ENCODE measurements at places on chromosomes 16 and 17. TPM values are rescaled to one million over a fixed set of nuclear protein-coding genes. Genes with fewer than 3 reads are reported as not detected.

- peaks cover 7% of the 10 kb centered on the region for H3K4me1 ChIP-seq
- DNase-seq = no peak
- H3K36me3 ChIP-seq = peaks cover 23% of the 10 kb centered on the region
- peaks cover 43% of the 10 kb centered on the region for H3K27me3 ChIP-seq
These were observed 5.8 kb downstream of the PLEKHH3 start for GRCh38 chr17:42670789-42671657.

- H3K4me3 ChIP-seq = no peak overlapping the region
- H3K27me3 ChIP-seq = no peaks in the 10 kb centered on the region
These were observed 69.6 kb upstream of the ZNF750 start for GRCh38 chr17:82909322-82909904.

DNA sequence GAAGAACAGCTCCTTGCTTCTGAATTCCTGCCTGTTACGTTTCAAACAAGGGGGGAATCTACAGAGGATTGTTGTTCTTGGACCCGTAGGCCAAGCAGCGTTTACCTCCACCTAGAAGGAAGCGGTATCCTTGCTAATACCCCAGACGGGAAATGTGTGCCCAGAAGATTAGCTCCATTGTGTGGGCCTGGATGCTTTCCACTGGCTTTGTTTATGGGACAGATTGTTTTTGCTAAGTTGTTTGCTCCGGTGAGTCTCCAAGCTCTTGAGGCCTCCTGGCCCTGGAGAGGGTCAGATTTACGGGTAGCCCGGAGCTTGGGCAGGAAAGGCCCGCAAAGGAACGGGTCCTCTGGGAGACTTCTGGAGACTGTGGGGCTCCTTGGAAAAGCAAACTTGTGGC lies 28.4 kb upstream of the MRTFB start:
- peaks cover 5% of the 10 kb centered on the region for H3K27me3 ChIP-seq
- H3K4me3 ChIP-seq = no peak overlapping the region
- no peak for DNase-seq

SYCE1L gene
- 27.2 TPM for total RNA-seq

ENKD1 gene
- 26.1 TPM for total RNA-seq

CCL2 gene
- total RNA-seq = not detected

Measured in progenitor cell of endocrine pancreas (in vitro differentiated cells).